ENCODE measurements at places on chromosomes 16 and 17.

GRCh38 chr17:75889454-75889853 lies 7.3 kb downstream of the TRIM65 start:
- no peak for DNase-seq

DNA sequence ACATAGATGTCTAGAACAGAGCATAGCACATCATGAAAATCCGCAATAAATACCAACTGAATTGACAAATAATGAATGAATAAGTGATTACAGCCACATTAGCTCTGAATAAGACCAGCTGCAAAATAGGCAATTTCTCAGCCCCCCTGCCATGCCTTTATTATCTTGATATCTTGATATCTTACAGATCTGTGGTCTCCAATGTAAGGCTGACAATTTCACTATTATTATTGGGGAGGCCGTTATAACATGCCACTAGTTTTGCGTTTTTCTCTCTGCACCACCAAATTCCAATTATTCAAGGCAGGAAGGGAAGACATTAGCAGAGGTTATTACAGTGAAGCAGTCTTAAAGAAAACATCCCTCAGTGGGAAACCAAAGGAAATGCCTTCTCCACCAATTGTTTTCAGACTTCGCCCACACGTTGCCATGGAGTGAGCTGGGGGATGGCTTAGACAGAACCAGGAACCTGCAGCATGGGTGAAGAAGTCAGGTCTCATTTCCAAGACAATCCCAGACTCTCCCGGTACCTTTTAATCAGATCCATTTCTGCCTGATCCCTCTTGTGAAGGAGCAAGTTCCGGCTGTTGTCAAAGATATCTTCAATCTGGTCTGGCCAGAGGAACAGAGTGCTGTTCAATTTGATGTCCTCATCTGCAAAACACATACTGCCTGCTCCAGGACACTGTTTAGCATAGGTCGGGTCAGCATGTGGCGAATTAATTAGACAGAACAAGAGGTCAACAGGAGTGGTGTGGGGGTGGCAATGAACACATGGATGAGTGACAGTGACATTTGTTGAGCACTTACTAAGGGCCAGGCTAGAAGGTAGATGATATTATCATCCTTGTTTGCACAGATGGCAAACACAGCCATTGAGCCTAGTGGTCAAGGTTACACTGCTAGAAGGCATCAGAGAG lies 46.4 kb downstream of the DNAH3 start:
- DNase-seq: peak; percentile 2

DNA sequence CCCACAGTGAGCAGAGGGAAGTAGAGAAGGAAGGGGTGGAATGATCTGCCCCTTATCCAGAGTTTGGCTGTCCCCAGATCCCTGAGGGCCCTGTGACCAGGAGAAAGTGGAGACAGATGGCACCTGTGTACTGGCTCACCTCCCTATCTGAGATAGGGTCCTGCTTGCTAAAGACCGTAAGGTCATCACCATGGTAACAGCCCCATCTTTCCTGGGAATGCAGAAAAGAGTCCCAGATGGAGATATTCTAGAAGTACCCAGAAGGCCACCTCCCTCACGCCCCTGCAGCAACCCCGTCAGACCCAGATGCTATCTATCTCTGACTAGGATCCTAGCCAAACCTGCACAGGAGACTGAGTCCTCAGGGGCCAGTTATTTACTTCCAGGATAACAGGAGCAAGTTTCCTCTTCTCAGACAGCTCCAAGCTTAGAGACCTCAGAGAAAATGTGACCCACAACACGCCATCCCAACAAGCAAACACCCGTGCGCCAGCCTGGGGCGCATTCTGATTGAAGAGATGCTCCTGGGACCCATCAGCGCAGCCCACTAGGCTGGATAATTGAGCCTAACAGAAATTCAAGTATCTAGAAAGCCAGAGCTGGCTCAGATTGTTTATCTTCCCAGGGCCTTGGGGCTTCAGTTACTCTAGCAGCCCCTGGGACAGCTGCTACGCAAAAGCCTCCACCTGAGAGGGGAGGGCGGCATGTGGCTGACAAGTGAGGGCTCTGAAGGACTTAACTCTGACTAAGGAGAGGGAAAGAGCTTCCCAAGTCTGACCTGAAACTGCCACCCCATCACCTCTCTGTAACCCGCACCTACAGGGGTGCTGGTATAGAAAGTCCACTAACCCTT lies 1.9 kb downstream of the ORMDL3 start:
- DNase-seq: no peak

- DNase-seq: no peak
These were observed 8.3 kb downstream of the IRX5 start for GRCh38 chr16:54939029-54939346.

DNA sequence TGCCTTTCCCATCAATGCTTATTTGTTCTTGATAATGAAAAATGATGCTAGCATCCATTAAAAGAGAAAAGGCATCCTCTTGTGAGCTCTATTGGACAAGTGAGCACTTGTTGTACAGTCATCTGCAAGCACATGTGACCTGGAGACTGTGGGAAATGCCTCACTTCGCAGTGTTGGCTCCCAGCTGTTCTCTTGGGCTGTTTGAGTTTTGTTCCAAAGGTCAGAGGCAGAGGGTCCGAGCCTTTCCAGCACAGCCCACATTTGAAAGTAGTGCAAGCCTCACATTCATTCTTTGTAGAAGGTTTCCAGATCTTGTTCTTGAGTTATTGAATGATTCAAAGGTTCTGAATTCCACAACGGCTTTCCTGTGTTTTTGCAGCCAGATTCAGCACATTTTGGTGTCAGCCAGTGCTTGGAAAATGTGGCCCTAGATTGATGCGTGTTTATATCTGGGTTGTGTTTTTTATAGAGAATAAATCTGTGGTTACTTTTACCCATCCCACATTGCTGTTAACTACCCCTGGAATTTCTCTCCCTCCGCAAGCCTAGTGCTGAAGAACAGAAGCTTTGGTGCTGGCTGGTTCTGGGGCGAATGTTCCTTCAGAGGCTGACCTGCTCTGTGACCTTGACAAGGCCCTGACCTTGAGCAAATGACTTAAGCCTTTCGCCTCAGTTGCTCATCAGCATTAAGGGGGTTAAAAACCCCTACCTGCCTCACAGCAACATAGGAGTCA lies 49.8 kb downstream of the CDH1 start:
- DNase-seq: peak; percentile 19

DNA sequence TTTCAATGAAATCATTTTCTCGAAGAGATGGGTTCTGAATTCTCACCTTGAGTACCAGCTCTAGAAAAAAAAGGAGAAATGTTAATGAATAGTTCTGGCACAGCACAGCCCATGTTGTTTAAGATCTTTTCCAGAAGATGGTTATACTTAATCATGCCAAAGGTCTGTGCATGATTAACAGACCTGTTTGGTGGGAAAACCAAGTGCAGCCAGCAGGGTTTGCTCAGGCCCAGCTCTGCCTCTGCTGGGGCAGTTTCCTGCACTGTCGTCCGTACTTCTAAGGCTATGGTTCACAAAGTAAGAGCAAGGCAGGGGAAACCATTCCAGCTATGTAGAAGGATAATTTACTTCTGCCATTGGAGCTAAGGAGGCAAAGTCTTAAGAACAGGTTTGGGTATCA lies 10.7 kb downstream of the ANKRD40 start:
- no peak for DNase-seq

Measured in nucleus accumbens (tissue), 56 donors.